ENCODE measurements at places on chromosomes 7 and 10. TPM values are rescaled to one million over a fixed set of nuclear protein-coding genes. Genes with fewer than 3 reads are reported as not detected.

The WEE2 gene
- not detected for total RNA-seq

GRCh38 chr10:79052291-79053080 is 16.3 kb upstream of the ZMIZ1 start:
- no peak for DNase-seq

DNA sequence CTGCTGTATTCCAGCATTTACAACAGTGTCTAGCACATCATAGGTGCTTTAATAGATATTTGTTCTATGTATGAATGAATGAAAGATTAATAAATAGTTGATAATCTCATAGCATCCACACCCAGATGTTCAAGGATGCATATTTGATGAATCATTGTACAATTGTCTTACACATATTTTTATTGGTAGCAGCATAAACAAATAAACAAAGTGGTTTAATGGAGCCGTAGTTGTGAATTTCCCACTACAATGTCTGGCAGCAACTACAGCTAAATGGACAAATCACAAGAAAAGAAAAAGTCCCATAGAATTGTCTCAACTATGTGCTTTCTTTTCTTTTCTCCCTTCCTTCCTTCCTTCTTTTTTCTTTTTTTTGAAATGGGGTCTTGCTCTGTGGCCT is 150.8 kb downstream of the NRP1 start:
- no peak for DNase-seq

- no peak for DNase-seq
These were observed 698.3 kb downstream of the PARD3 start for GRCh38 chr10:34116681-34117271.

DNA sequence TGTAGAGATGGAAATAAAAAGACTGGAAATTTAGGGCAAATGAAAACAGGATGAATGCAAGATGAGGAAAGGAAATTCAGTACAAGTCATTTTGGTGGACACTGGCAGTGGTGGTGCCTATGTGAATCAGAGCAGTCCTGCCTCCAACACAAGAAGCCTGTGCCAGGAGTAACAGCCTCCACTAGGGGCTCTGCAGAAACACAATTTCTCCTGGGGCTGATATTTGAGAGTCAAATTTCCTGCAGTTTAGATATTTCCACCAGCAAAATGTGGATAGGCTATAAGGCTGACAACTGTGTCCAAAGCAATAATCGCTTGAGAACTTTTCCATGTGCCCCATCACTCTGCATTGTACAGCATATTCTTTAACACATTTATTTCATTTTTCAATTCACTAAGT is 4.7 kb upstream of the PLXDC2 start:
- peak; percentile 46 for DNase-seq

GRCh38 chr10:31063841-31064240 is 32.2 kb upstream of the ZNF438 start:
- no peak for DNase-seq

DNA sequence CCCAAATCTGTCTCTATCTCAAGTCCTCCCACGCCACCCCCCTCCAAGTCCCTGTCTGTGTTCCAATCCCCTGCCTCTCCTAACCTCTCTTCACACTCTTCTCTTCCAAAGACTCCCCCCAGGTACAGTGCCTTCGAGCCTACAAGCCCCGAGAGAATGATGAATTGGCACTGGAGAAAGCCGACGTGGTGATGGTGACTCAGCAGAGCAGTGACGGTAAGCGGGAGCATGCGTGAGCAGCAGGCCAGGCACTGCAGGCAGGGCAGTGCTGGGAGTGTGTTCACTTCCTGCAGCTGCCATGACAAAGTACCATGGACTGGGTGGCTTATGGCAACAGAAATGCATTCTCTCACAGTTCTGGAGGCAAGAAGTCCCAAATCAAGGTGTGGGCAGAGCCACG is 23.4 kb downstream of the ARHGEF5 start:
- DNase-seq = no peak

DNA sequence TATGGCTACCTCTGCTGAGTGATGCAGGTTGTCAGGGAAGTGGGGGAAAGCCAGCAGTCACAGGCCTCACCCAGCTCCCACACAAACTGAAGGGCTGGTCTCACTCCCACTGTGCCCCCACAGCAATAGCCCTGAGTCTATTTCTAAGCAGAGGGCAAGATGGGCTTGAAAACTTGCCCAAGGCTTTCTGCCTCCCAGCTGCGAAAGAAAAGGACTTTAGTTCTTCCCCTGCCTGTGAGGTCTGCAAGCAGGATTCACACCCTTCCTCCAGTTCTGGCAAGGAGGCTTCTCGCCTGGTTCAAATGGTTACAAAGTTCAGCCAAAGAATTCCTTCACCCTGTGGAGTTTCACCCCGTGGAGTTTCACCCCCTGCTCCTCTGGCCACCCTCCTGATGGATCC is 63.3 kb upstream of the PRLHR start:
- no peak for DNase-seq

All from Right ventricle myocardium superior (tissue), 1 donor.